IMR-90 (cell line): ENCODE measurements at places on chromosomes 16 and 17. TPM values are rescaled to one million over a fixed set of nuclear protein-coding genes. Genes with fewer than 3 reads are reported as not detected.

CACNG5 gene
- not detected in 2 replicates for polyA plus RNA-seq

LIMD2 gene
- polyA plus RNA-seq, result 21.7 and 32.3 TPM in 2 replicates

GGT6 gene
- not detected in 2 replicates for polyA plus RNA-seq

KCNJ2 gene
- polyA plus RNA-seq, result 0.33 and 0.55 TPM in 2 replicates

HSF5 gene
- polyA plus RNA-seq, result not detected in 2 replicates

- DNase-seq, result no peak
These were observed 254.4 kb downstream of the SHISA9 start for GRCh38 chr16:13155780-13156179.

DNA sequence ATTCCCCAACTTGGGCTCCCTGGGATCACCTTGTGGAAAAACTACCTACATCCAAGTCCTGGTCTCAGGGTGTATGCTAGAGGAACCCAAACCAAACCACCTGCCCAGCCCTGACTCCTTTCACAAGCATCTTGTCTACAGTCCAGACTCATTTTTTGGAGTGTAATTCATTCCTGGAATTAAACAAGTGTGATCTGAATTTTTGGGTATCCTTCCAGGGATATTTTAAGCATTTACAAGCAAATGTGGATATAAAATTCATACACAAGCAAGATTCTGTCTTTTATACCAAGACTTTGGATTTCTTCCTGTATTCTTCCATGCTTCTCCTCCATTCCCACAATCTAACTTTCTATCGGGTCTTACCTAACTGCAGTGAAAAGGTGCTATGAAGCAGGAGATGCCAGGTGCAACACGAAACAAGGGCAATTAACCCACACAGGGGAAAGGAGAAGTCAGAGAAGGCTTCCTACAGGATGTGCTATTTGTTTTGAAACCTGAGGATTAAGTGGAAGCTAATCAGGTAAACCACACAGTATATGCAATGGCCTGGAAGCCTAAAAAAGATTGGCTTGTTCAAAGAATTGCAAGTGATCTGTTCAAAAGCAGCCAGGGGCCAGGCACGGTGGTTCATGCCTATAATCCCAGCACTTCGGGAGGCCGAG, 417.2 kb upstream of the C16orf82 start:
- DNase-seq, result no peak

DNA sequence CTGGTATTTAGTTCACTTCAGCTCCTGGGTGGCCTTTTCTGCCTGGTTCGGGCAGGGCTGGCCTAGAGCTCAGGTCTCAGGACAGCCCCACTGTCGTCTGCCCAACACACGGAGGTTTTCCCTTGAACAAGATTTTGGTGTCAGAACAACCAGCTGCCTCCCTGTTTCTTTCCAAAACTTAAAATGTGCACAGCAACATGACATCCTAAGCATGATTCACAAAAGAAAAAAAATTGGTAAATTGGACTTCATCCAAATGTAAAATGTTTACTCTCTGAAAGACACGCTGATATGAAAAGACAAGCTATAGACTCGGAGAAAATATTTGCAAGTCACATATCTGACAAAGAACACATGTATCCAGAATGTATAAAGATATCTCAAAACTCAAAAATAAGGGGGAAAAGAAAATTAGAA, 197.8 kb upstream of the CHMP6 start:
- DNase-seq, result peak; percentile 85

DNA sequence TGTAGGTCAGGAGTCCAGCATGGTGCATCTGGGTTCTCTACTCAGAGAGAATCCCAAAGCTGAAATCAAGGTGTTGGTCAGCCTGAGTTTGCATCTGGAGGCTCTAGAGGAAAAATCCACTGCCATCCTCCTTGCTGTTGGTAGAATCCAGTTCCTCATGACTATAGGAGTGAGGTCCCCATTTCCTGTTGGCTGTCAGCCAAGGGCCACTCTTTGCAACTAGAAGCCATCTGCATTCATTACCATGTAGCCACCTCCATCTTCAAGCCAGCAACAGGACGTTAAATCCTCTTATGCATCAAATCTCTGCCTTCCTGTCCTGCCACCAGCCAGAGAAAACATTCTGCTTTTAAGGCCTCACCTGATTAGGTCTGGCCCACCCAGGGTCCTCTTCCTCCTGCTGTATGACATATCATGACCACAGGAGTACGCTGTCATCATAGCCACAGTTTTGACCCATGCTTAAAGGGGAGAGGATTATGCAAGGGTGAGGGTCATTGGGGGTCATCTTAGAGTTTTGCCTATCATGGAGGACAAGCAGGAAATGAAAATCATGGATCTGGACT, 40.5 kb downstream of the DNAH9 start:
- DNase-seq, result no peak

- DNase-seq, result no peak
These were observed 23.2 kb downstream of the MXRA7 start for GRCh38 chr17:76687298-76688164.

DNA sequence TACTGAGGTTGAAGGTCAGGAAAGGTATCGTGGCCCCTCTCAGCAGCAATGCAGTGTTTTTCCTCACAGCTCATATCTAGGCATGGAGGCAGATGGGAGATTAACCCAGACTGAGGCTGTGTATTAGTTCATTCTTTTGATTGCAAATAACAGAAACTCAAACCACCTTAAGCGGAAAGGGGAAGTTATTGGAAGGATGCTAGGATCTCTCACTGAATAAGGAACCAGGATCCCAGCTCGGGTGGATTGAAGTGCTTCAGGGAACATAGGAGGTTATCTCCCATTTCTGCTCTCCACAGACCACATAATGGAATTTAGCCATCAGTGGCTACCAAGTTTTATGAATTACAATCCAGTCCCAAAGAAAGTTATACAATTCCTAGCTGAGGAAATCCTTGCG, 8.2 kb downstream of the ZNF689 start:
- no peak for DNase-seq

- no peak for DNase-seq
These were observed 6.2 kb downstream of the DUS1L start for GRCh38 chr17:82059272-82060000.
